ENCODE measurements at places on chromosomes 2 and 18.

DNA sequence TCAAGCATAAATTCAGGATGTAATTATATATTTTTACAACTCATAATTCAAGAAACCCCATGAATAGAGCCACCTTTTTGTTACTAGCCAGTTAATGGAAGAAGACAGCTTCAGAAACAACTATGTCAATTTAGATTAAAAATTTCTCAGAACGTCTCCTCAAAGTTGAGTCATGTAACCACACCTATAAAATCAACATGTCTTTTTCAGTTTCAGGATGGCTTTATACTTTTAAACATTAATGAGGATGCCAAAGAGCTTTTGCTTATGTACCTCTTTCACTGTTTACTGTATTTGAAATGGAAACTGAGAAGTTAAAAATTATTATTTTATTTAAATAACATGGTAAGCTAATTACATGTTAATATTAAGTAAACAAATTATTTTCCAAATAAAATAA is 280.1 kb downstream of the PTH2R start:
- no peak for DNase-seq

DNA sequence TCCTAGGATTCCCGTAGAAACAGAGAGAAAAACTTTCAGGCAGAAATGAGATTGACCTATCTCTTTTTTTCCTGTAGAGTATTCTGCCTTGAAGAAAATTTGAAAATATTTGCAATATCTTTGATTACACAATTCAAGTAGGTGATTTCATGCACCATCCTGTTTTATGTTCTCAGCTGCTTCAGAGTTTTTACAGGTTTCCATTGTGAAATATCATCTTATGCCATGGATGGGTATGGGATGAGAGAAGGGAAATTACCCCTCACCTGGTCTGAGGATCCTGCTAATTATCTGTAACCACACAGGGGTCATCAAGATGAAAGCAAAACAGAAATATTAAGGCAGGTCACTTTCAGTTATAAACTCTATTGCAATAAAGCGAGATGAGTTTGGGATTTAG is 264.8 kb downstream of the TXNL1 start:
- no peak for DNase-seq

DNA sequence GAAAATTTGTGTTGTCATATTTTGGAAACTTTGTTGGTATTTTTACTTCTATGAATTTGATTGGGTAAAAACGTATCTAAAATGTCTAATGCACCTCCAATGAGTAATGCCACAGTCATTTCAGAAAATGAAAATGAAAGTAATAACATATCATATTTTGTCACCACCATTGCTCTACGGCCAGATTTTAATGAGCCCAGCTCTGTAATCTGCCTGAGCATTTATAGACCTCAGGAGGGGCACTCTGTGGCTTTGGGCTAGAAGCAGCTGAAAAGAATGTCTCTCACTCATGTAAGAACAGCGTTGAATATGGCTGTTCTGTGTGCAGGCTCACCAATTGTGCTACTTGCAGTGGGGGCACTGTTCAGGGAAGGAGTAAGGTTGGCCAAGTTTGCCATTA is 32.7 kb upstream of the ABCA12 start:
- DNase-seq = peak; percentile 5

GRCh38 chr2:6937157-6937556 is 19.9 kb downstream of the RNF144A start:
- no peak for DNase-seq

GRCh38 chr18:59372975-59373374 is 13.9 kb upstream of the LMAN1 start:
- no peak for DNase-seq

DNA sequence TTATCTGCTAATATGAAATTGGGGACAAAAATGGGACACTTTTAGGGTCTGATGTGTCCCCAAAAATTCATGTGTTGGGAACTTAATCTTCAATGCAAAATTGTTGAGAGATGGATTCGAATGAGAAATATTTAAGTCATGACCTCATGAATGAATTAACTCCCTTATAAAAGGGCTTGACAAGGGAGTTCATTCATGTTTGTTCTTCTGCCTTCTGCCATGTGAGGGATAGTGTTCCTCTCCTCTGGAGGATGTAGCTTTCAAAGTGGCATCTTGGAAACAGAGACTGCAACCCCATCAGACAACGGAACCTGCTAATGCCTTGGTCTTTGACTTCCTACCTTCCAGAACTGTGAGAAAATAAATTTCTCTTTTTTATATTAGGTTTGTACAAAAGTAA is 89.2 kb upstream of the LINC00305 start:
- DNase-seq = no peak

DNA sequence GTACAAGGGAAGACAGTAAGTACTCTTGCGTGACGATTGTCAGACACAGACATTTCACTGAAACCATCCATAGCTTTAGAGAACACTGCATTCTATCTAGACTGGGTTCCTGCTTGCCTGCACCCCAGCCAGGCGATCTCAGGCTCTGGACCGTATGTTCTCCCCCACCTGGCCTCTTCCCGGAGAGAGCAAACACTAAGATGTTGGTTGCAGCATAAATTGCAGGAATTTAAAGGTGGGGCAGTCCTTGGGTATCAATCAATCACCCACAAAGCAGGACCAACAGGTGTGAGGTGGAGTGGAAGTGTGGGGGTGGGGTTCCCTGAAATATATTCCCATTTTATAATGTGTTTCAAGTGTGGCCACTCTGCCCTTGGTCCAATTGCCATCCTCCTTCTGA is 103.6 kb upstream of the TGFA start:
- no peak for DNase-seq

DNA sequence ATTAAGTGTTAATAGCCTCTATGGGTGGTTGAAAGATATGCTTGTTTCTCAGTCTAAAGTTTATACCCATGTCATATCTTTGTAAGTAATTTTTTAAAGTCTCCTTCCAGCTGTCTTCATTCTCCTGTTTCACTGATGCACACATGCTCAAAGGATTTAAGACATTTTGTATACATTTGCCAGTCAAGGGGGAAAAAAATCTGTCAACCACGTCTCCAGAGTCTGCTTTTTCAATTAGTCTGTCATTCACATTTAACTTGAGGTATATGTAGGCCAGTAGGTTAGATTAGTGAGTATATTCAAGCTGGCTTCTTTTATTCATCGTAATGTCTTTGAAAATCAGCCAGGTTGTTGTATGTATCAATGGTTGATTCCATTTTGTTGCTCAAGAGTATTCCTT is 193.5 kb downstream of the MCFD2 start:
- no peak for DNase-seq

DNA sequence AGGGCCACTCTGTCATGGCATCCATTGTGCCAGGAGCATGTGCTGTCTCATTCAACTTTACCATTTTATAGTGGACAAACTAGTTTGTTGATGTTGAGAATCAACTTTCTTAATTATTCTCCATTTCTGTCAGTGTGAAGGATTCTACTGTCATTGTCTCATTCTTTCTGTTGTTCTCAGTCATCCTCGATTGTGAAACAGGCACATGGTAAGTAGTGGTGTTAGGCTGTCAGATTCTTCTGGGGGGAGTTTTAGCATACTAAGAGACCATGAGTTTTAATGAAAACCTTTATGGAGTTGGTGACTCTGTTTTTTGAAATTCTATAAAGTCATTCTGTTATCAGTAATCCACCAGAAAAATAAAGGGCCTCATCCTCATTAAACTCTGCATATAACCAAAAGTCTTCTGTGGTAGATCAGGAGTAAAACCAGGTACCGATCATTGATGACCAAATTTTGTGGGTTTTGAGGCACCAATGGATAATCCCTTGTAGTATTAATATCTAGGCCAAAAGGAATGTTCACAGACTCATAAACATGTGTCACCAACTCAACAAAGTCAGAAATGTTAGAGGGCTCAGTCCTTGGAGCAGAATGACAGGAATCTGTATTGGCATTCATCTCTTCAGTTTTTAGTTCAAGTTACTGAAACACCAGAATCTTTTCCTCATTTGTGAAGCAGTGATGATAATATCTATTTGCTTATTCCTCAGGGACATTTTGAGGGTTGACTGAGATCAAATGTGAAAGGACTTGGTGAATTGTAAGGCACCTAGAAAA is 73.2 kb downstream of the CERS6 start:
- DNase-seq = no peak

GRCh38 chr2:31347750-31348149 is 66.8 kb downstream of the XDH start:
- no peak for DNase-seq

DNA sequence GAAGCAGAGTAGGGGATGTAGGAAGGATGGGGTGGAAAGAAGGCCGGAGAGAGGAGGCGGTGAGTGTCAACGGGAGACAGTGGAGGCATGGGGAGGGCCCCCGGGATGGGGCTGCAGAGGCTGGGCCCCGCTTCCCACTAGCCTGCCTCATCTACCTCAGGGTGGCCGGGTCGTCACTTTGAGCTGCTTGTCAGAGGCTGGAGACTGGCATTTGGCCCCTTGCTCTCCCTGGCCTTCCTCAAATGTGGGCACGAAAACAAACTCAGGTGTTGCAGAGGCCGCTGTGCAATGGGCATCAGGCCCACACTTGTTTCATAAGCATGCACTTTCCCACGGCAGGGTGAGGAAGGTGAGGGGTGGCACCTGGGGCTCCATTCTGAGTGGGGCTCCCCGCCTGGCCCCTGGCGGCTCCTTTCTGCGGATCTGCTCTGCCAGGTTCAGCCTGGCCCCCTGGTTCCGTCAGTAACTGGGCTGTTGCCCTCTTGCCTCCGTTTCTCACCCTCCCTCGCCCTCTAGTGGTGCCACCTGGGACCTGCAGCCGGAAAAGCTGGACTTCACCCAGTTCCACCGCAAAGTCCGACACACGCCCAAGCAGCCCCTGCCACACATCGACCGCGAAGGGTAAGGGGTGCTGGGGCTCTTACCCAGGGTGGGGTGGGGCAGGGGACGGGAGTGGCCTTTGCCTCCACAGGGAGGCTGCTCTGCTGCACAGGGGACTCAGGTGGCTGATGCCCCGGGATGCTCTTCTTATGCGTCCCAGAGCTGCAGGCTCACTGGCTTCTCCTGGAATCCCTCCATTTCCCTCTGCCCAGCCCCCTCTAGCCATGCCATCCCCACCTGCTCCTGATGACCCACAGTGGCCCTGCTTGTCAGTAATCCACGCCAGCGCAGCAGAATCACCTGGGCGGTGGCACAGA is 125.4 kb downstream of the CTIF start:
- DNase-seq = peak; percentile 76

DNA sequence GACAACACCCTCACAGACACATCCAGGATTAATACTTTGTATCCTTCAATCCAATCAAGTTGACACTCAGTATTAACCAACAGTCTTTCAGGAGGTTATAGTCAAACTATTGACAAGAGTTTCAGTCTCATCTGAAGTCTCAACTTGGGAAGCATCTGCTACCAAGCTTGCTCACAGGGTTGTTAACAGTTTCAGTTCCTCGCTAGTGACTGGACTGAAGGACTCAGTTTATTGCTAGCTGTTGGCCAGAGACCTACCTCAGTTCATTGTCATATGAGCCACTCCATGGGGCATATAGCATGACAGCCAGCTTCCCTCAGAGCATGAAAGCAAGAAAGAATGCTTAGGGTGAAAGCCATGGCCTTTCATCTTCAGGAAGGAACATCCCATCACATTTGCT is 228.6 kb downstream of the EPHA4 start:
- DNase-seq = no peak

- DNase-seq = no peak
These were observed 54.4 kb downstream of the SCN3A start for GRCh38 chr2:165149439-165149838.
